ENCODE measurements at places on chromosomes 13 and 19.
A peak's percentile ranks its signal among the peaks of the same experiment; 100 is the strongest.

DNA sequence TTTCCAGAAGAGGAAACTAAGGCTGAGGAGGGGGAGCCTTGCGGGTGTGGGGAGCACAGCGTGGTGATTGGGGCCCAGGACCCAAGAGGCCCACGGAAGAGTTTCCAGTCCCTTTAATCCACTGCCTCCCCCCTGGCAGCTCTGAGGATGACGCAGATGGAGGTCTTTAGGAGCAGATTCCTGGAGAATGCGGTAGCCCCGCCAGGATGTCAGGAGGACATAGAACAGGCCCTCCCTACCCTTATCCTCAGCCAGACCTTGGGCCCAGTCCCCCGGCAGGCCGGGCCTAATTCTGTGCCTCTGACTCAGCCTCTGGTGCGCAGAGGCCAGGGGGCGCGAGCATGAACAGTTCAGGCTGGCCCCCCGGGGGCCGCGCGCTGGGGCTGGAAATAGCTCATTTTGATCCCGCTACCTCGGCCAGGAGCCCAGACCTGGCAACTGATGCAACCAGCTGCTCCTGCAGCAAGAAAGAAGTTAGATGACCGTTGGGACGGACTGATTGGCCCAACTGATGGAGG is 461 bp upstream of the HSPB6 start:
- no peak for DNase-seq

- peak; percentile 11 for DNase-seq
These were observed 47.6 kb downstream of the TGDS start for GRCh38 chr13:94548382-94548781.

GRCh38 chr19:38635483-38636399 is 11.7 kb upstream of the ACTN4 start:
- DNase-seq = no peak

- no peak for DNase-seq
These were observed 230.5 kb downstream of the LACC1 start for GRCh38 chr13:44110091-44110621.

DNA sequence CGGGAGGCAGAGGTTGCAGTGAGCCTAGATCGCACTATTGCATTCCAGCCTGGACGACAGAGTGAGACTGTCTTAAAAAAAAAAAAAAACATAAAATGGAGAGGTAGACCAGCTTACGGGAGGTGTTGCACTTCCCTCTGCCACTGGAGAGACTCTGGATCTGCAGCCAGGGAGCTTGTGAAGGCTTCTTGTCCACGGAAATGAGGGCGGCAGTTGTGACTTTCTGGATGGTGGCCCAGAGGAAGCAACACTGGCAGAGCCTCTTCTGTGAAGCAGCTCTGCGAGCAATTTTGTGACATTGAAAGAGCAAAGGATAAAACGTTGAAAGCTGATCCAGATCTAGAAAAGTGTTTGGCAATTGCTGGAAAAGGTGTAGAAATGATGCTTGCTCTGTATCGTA is 10.4 kb downstream of the SPINT2 start:
- DNase-seq = peak; percentile 79

- no peak for DNase-seq
These were observed 115.6 kb downstream of the FRY start for GRCh38 chr13:32147193-32147592.

DNA sequence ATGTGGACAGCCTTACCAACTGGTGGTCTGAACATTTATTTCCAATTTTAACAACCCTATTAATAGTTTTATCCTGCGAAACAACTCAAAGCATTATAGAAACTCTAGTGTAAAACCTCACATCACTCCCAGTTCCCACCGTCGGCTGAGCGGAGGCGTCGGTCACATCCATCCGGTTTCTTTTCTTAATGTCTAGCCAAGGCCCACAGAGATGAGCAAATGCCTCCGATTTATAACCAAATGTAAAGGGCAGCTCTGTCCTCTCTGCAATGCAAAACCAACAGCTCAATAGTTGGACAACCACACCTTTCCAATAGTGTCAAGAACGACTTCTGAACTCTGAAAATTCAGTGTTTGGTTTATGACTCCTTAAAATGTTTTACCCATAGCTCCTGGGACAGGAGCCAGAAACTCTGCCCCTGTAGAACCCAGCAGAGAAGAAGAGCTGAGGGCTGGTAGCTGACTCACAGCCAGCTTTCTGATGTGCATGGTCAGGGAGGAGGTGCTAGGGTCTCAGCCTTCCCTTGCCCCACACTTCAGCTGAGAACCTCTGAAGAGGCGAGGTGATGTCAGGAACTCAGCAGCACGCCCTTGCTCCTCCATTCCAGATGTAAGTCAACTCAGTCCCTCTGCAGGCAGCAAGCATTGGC is 90.2 kb upstream of the UQCRFS1 start:
- DNase-seq = no peak

DNA sequence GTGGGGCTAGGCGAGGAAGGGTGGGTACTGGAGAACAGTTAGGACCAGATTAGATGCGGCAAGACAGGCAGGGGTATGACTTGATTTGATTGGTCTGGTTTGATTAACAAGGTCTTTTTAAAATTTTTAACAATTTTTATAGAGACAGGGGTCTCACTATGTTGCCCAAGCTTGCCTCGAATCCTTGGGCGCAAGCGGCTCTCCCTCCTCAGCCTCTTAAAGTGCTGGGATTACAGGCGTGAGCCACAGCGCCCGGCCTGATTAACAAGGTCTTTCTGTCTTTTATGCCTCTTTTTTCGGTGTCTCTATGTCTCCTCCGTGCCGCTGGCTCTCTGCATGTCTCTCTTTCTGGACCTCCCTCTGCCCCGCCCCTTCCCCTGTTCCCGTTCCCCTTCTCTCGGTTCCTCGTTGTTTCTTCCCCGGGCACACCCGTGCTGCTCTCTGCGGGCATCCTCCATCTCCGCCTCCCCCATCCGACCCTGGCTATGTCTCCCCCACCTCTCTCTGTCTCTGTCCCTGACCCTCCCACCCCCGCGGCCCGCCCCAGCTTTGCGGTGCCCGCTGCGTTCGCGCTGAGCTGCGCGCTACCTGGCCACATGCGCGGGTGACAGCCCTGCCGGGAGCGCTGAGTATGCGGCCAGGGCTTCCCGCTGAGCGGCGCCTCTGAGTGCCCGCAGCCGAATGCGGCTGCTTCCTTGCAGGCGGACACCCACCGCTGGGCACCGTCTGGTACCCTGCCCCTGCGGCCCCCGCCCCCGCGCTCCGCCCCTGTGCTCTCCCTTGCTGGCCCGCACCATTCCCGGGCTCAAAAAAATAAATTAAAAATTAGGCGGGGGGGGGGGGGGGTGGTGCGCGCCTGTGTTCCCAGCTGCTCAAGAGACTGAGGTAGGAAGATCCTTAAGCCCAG is 8.1 kb upstream of the SDHAF1 start:
- peak; percentile 33 for DNase-seq

DNA sequence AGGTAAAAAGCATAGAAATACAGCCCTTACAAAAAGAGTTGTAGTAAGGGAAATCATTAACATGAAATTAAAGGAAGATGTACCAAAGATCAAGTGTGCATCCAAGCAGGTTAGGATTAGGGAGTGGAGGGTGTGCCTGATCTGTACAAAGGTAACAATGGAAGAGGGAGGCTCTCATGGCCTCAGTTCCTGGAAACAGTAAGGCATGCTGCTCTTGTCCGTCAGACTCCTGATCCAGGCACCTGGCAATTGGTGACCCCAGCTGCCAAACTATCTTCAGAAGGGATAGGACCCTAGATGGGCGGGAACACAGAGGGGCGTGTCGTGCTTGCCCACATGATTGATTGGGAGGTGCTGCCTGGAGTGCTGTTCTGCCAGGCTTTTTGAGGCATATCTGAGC is 4.5 kb downstream of the TEX26 start:
- no peak for DNase-seq

- no peak for DNase-seq
These were observed 8.0 kb upstream of the CCER2 start for GRCh38 chr19:38919837-38920601.

DNA sequence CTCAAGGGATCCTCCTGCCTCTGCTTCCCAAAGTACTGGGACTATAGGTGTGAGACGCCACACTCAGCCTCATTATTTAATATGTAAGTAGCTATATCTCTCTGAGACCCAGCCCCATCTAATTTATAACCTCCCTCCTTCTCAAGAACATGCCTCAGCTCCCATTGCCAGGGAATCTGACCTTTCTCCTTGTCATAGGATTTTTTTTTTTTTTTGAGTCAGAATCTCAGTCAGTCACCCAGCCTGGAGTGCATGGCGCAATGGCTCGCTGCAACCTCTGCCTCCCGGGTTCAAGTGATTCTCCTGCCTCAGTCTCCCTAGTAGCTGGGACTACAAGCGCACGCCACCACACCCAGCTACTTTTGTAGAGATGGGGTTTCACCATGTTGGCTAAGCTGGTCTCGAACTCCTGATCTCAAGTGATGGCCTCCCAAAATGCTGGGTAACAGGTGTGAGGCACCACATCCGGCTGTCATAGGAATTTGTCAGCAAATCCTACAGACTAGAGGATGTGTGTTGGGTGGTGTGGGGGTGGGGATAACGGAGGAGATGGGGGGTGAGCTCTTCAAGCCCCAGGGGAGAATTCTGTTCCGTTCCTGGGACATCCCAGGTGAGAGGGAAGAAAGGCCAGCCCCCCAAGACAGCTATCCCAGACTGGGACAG is 5.1 kb upstream of the EPS8L1 start:
- DNase-seq = no peak

Measured in head of caudate nucleus (tissue), 42 donors.